Gastroesophageal sphincter (tissue), 4 donors: ENCODE measurements at places on chromosomes 1 and 21. TPM values are rescaled to one million over a fixed set of nuclear protein-coding genes. Genes with fewer than 3 reads are reported as not detected.

Gene ZNF683
- not detected for total RNA-seq

Gene KRTAP7-1
- not detected for total RNA-seq

Gene HENMT1
- 3.1 TPM for total RNA-seq

Gene LEFTY2
- total RNA-seq = not detected

Gene ZBTB8A
- total RNA-seq = 10.9 TPM

Gene ADORA1
- 0.39 TPM for total RNA-seq

Gene TRAF3IP3
- 5.7 TPM for total RNA-seq

Gene LAMC2
- total RNA-seq = 21.5 TPM

Gene SLFNL1
- total RNA-seq = 0.35 TPM

Gene WNT2B
- 4.3 TPM for total RNA-seq

Gene POU3F1
- not detected for total RNA-seq

Gene PLA2G2D
- not detected for total RNA-seq

Gene TTC24
- total RNA-seq = not detected

Gene SLC5A9
- total RNA-seq = not detected

Gene ACTL8
- total RNA-seq = not detected

Gene THEM5
- not detected for total RNA-seq

Gene HS2ST1
- total RNA-seq = 12.0 TPM

Gene NEGR1
- total RNA-seq = 46.0 TPM

Gene PTGS2
- 4.5 TPM for total RNA-seq

Gene CCDC17
- total RNA-seq = 4.7 TPM

Gene LRRIQ3
- total RNA-seq = 0.46 TPM
